ENCODE measurements at places on chromosomes 2 and 18. TPM values are rescaled to one million over a fixed set of nuclear protein-coding genes. Genes with fewer than 3 reads are reported as not detected.

GRCh38 chr2:63743982-63744966 lies 97.4 kb upstream of the UGP2 start:
- no peaks in the 10 kb centered on the region for H3K36me3 ChIP-seq
- H3K4me3 ChIP-seq, result no peak overlapping the region
- no peaks in the 10 kb centered on the region for H3K4me1 ChIP-seq
- peaks cover 3% of the 10 kb centered on the region for H3K27me3 ChIP-seq
- no peak overlapping the region for H3K27ac ChIP-seq

DNA sequence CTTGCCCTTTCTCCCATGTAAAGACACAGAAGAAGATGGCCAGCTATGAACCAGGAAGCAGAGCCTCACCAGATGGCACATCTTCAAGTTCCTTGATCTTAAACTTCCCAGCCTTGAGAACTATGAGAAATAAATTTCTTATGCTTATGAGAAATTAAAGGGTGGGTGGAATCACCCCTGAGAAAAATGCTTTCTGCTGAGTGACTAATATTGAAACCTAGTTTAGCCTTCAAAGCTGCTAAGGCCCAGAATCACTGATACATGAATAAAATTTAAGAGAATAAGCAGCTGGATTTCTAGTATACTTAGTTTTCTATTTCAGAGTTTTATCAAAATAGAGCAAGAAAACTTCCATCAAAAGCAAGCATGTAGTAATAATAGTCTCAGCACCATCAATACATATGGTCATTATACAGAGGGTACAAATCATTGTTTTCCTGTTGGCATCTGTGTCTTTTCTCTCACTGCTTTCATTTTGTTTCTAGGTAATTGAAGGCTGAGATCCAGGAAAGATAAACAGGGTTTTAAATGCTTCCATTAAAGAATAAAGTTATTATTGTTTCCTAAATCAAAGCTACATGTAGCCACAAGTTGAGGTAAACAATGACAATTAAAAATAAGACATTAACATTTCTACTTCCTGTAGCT lies 53.3 kb upstream of the COL5A2 start:
- no peaks in the 10 kb centered on the region for H3K27me3 ChIP-seq
- no peak for DNase-seq
- no peaks in the 10 kb centered on the region for H3K4me1 ChIP-seq
- H3K27ac ChIP-seq, result no peak overlapping the region

The COL4A4 gene
- 0.13 TPM for total RNA-seq

The FN1 gene
- total RNA-seq, result 4.2 TPM

The FASTKD1 gene
- 37.2 TPM for total RNA-seq
